Temporal lobe (tissue), 4 donors: ENCODE measurements at places on chromosomes 13 and 19. TPM values are rescaled to one million over a fixed set of nuclear protein-coding genes. Genes with fewer than 3 reads are reported as not detected.

Gene LINGO3
- total RNA-seq = 0.74 TPM

Gene CEACAM7
- not detected for total RNA-seq

Gene CYP4F3
- 0.25 TPM for total RNA-seq

Gene FGF21
- not detected for total RNA-seq

Gene SMIM24
- 0.25 TPM for total RNA-seq

Gene ZNF442
- 5.4 TPM for total RNA-seq

Gene FAM83E
- not detected for total RNA-seq

Gene NAPSA
- total RNA-seq = 0.25 TPM

Gene NPAS1
- total RNA-seq = 5.9 TPM

Gene APOC1
- 3.4 TPM for total RNA-seq

Gene LHB
- not detected for total RNA-seq

Gene PLK5
- total RNA-seq = 0.74 TPM

Gene ATP1A3
- 200 TPM for total RNA-seq

Gene HSH2D
- under 0.01 TPM for total RNA-seq

Gene USP12
- total RNA-seq = 48.4 TPM

Gene WASF3
- total RNA-seq = 20.9 TPM

Gene WDR87
- total RNA-seq = not detected

Gene JSRP1
- not detected for total RNA-seq

Gene PTGIR
- 0.25 TPM for total RNA-seq

Gene F2RL3
- total RNA-seq = not detected

Gene MED29
- 16.2 TPM for total RNA-seq
